Skeletal muscle cell (primary cell): ENCODE measurements at places on chromosomes 7 and 10.

DNA sequence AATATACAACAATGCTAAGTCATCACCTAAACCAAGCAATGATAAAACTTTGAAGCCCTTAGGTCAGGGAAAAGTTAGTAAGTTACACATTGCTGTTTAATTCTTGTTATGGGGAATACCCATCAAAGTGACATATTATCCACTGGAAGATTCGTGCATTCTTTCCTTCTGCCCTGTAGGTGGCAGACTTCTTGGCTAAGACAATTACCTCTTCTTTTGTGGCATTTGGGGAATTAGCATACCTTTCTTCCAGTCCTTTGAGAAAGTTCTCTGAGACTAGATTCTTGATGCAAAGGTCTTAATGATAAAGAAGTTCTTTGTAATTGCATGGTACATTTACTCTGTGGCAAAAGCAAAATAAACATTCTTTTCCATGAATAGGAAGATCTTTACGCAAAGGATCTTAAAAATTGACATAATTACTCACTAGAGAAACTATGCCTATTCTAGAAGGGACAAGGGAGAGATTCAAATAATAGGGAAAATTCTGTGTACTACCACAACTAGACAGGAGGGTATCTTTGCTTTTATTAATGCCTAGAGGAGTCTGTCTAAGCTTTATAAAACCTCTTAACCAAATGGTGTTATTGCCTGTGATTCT lies 395.9 kb downstream of the GRM8 start:
- no peak for DNase-seq

GRCh38 chr7:5500777-5501350 lies 77.2 kb upstream of the TNRC18 start:
- DNase-seq = no peak

- no peak for DNase-seq
These were observed 147.1 kb downstream of the ITGA8 start for GRCh38 chr10:15572531-15573045.

- DNase-seq = no peak
These were observed 113.0 kb downstream of the MGMT start for GRCh38 chr10:129580010-129580409.
